ENCODE measurements at places on chromosomes 12 and 14. TPM values are rescaled to one million over a fixed set of nuclear protein-coding genes. Genes with fewer than 3 reads are reported as not detected.

COCH gene
- total RNA-seq: 0.39 TPM

DNA sequence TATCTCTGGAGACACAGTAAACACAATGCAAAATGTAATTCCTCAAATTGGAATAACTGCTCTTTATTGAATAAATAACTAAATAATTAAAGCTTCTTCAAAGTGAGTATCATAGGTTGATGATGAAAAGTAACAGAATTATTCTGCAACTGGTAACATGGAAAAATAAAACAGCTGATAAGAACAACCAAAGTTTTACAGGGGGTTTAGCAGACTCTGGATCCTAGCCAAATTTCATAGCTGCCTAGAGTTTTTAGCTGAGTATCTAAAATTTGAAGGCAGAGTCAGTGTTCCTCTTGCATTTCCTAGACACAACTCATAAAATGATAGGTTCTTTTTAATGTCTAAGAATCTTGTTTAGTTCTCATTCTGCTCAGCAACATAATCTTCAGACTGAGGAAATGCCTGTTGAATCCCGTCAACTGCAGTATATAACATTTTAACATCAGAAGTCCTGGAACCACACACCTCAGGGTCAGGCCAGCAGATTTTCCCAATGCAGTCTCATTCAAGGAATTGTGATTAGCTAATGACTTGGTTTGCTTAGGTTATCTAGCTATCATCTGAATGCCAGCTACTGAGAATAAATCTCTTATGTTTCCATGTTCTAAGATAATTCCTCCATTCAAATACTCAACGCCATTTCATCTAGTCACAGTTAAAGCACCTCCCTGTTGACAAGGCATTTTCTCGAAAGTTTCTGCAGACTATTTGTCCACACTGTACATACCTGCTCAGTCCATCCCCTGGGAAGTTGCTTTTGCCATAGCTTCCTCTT lies 411.6 kb downstream of the BCAT1 start:
- H3K27me3 ChIP-seq: no peaks in the 10 kb centered on the region
- H3K4me3 ChIP-seq: peak overlapping the region; percentile 11
- no peak for DNase-seq
- H3K36me3 ChIP-seq: no peaks in the 10 kb centered on the region

DNA sequence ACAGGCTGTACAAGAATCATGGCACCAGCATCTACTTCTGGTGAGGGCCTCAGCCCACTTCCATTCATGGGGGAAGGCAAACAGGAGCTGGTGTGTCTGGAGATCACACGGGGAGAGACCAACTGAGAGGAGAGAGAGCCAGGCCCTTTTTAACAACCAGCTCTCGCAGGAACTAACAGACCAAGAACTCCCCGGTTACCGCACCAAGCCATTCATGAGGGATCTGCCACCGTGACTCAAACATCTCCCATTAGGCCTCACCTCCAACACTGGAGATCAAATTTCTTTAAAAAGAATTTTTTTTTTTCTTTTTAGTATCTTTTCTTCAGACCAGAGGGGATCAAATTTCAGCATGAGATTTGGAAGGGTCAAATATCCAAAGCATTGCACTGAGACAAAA lies 16.7 kb upstream of the AQP2 start:
- no peaks in the 10 kb centered on the region for H3K27me3 ChIP-seq
- DNase-seq: no peak
- H3K4me1 ChIP-seq: no peaks in the 10 kb centered on the region
- H3K4me3 ChIP-seq: no peak overlapping the region
- H3K36me3 ChIP-seq: no peaks in the 10 kb centered on the region

GRCh38 chr12:125247477-125247876 lies 182.2 kb downstream of the AACS start:
- H3K4me3 ChIP-seq: no peak overlapping the region
- no peak overlapping the region for H3K27ac ChIP-seq
- H3K36me3 ChIP-seq: no peaks in the 10 kb centered on the region

GRCh38 chr12:73833746-73834145 lies 703.9 kb upstream of the ATXN7L3B start:
- H3K27me3 ChIP-seq: no peaks in the 10 kb centered on the region
- no peaks in the 10 kb centered on the region for H3K36me3 ChIP-seq
- H3K27ac ChIP-seq: no peak overlapping the region
- no peak overlapping the region for H3K4me3 ChIP-seq
- DNase-seq: no peak

DNA sequence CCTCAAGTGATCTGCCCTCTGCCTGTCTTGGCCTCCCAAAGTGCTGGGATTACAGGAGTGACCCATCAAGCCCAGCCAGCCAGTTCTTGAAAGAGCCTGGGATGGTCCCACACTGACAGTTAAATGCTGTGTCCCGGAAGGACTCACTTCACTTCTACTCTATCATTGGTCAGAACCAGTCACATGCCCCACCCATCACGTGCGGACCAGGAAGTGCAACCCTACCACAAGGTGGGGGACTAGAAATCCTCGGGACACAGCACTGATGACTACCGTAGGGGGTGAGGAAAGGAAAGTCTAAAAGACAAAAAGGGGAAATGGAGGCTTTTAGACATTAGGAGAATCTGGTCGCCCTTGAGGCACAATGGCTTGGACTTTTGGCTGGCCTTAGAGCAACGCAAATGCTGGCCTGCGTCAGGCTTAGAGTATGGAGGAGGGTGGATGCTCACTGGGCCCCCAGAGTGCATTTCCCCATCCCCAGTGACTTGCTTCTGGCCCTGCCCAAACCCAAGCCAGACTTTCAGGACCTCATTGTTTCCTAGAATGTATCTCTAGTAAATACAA lies 207.7 kb downstream of the TTC8 start:
- no peak overlapping the region for H3K27ac ChIP-seq
- no peaks in the 10 kb centered on the region for H3K4me1 ChIP-seq
- DNase-seq: no peak
- no peaks in the 10 kb centered on the region for H3K36me3 ChIP-seq
- H3K27me3 ChIP-seq: peaks cover 4% of the 10 kb centered on the region

DNA sequence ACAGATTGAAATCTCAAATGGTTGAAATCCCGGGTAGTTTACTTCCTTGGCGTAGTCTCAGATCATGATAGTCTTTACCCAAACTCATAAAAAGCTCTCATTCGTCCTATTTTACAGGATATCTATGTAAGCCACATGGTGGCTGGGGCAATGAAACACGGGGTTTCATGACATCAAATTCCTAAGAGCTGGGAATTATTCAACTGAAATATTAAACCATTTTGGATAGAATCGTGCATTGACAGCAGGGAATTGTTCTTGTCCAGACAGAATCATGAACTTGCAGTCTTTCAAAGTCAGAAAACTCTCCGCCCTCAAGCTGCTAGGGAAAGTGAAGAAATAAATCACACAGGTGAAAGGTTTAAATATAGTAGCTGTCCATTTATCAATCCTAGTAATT lies 33.2 kb upstream of the PRKAB1 start:
- peaks cover 18% of the 10 kb centered on the region for H3K4me1 ChIP-seq
- DNase-seq: no peak
- no peaks in the 10 kb centered on the region for H3K36me3 ChIP-seq
- no peaks in the 10 kb centered on the region for H3K27me3 ChIP-seq
- H3K4me3 ChIP-seq: no peak overlapping the region

- H3K4me3 ChIP-seq: no peak overlapping the region
- H3K27ac ChIP-seq: peak overlapping the region; percentile 42
- no peak for DNase-seq
These were observed 26.1 kb downstream of the LEMD3 start for GRCh38 chr12:65195387-65196055.

Measured in gastrocnemius medialis (tissue), 4 donors.